ENCODE measurements at places on chromosomes 5 and 9.

- no peak for DNase-seq
Observed at GRCh38 chr5:1769752-1770442, 29.7 kb downstream of the MRPL36 start.

- DNase-seq: no peak
Observed at GRCh38 chr9:95852059-95853032, 23.1 kb upstream of the ERCC6L2 start.

GRCh38 chr5:55711507-55712022 lies 559 bp downstream of the SLC38A9 start:
- no peak for DNase-seq

DNA sequence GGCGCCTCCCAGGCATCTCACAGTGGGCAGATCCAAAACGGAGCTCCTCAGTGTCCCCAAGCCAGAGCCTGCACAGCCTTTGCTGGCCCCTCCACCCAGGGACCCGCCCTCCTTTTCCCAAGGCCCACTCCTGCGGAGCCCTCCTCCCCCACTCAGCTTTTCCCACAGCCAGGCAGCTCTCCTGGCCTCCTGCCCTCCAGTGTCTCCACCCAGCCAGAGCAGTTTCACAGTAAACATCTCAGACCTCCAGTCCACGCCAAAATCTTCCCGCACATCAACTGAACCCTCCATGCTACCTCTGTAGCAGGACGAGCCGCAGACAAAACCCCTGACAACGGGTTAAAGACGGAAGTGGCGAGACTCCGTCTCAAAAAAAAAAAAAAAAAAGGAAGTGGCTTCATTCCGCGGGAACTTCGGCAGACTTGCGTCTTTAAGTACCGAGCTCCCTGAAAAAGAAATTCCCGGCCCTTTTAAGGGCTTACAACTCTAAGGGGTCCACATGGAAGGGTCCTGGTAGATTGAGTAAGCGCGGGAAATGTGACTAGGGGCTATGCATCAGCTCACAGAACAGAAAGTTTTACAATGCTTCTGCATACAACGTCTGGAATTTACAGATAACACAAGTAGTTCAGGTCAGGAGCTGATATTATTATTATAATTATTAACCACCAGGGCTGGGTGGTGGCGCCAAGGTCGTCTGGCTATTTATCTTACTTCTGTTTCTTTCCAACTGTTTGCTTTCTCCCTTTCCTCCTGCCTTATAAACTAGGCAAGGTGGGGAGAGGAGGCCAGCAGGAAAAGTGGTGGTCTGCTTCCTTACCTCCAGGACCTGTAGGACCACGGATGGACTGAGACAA lies 11.4 kb upstream of the GRIN1 start:
- no peak for DNase-seq

DNA sequence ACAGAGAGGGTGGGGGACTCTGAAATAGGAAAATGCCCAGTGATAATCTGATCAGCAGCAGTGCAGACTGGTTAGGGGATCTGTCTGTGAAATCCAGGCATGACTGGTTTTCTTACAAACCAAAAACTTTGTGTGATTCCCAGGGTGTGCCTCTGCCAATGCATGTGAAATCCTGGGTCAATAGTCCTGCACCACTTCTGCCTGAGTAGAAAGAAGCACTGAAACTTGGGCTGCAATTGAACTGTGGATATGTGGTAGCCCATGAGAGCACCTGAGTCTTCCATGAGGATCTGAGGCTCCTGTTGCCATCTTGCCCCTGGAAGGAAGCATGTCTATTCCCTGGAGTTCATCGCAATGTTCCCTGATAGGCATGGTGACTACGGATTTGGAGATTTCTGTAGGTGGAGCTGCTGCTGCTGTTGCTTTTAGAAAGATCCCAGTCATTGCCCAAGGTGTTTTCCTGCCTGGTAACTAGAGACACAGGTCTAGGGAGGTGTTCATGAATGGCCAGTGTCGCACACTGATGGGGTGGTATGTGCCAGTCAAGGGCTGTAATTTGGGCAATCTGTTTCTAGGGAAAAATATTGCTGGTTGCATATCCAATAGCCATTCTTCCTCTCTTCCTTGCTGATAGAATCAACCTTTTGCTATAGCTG lies 146.7 kb downstream of the CARTPT start:
- DNase-seq: no peak

GRCh38 chr9:91415290-91415689 lies 8.3 kb downstream of the NFIL3 start:
- DNase-seq: no peak

DNA sequence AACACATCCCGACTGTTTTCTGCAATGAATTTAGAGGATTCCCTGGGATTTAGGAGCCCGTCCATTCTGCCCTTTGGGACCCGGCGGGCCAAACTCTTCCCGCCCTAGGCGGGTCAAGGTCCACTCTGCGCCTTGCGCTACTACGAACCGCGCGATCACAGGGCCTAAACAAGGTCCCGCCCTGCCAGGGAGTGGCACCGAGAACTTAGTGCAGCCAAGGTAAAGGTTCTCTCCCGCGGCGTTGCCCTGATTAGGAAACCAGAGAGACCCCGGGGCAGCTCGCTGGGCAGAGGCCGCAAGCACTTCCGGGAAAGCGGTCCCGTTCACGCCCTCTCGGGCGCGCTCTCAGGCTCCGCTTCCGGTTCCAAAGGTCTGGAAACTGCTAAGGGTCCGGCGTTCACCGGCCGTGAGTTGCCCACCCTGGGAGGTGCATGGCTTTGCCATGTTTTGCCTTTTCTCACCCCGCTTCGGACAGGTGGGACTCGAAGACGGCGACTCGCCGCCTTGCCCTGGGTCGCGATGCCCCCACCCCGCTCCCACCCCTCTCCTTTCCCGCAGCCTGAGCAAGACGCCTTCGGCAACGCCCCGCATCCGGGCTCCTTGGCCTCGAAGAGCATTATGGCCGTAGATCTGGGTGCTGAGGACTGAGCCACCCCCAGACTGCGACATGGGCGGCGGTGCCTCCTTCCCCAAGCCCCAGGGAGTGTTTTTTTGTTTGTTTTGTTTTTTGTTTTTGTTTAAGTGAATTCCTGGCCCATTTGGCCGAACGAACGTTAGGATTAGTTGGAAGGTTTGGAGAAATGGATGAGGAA lies 23.4 kb downstream of the HNRNPK start:
- DNase-seq: no peak

Data from non-pigmented ciliary epithelial cell (primary cell).